ENCODE measurements at places on chromosomes 11 and 22.
A peak's percentile ranks its signal among the peaks of the same experiment; 100 is the strongest.

- DNase-seq, result no peak
These were observed 161.3 kb downstream of the JRKL start for GRCh38 chr11:96551136-96551535.

- no peak for DNase-seq
These were observed 38.5 kb downstream of the FLRT1 start for GRCh38 chr11:64074239-64074638.

- no peak for DNase-seq
These were observed 50.4 kb downstream of the IGLL5 start for GRCh38 chr22:22937894-22938480.

DNA sequence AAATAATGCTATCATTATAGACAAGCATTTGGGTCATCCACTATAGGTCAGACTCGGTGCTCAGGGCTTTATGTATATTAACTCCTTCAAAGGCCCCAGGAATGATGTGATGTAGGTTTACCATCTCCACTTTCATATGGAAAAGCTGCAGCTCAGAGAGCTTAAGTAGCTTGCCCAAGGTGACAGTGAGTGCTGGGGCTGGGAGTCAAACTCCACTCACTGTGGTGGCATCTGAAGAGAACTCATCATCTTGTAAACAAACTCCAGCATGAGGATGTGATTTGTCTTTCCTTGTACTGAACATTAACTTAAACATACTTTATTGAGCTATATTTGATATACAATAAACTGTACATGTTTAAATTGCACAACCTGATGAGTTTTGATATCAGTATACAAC is 25.4 kb downstream of the TENM4 start:
- DNase-seq, result no peak

DNA sequence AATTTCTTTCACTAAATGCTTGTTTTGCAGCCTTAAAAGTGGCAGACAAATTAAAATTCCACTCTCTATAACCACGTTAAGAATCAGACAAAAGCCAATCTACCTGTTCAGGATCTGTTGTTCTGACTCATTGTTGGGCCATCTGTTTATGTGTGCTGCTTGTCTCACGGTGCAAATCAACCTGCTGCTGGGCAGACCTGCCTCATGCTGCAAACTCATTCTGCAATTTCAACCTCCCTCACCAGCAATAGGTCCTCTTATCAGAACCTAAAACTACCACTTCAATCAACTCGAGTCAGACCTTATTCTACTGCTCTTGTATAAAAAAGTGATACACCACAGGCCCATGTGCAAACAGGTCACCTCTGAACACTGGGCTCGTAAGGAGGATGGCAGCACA is 75.1 kb downstream of the LARGE2 start:
- no peak for DNase-seq

DNA sequence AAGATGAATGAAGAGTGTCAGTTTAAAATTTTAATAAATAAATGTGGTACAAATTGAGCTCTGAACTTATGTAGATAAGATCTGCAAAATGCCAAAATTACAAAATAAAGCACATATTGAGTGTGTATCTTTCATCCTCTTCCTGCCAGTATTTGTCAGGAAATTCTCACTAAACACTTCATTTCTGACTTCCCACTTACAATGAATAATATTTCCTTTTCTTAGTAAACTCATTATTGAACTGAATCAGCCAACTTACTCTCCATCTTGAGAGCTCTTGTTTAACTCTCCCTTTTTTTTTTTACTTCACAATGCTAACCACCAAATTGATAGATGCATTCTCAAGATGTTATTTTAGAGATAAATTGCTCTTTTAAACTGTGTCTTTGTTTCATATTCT is 1230.2 kb downstream of the JRKL start:
- no peak for DNase-seq

- no peak for DNase-seq
These were observed 51.8 kb downstream of the CD6 start for GRCh38 chr11:61023086-61023965.

- DNase-seq, result no peak
These were observed 138.2 kb downstream of the ETS1 start for GRCh38 chr11:128448981-128449713.

- peak; percentile 40 for DNase-seq
These were observed 23.1 kb downstream of the PIH1D2 start for GRCh38 chr11:112050721-112051120.

- DNase-seq, result no peak
These were observed 1.2 kb downstream of the ELFN2 start for GRCh38 chr22:37425800-37426705.

DNA sequence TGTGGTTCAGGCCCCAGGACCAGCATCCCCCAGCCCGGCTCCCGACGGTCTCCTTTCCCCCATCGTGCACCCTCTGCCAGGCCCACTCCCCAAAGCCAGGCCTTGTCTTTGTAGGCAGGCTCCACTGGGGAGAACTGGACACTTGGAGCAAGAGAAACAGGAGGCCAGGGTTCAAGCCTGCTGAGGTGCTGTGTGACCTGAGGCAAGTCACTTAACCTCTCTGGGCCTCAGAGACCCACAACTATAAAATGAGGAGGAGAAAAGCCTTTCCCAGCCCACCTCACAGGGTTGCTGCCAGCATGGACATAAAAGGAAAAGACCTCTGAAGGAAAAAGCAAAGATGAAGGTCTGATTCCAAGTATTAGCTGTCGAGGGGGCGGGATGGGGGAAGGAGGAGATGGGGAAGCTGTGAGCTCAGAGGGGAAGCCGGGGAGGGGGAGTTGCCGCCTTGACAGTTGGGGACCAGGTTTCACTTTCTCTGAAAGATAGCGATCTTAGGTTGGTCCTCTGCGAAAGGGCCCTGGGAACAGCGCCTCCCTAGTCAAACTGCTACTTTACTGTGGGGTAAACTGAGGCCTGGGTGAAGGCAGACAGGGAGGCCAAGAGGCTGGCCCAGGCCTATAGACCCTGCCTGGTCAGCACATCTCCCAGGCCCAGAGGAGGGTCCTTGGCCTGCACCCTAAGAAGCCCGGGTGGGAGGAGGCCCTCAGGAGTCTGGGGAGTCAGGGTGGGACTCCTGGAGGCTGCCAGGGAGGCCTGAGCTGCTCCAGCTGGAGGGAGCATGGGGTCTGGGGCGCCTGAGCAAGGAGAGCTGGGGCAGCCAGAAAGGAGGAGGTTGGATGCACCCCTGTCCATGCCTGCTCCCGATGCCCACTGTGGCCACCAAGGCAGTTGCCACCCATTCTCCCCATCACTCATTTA is 991 bp upstream of the OSM start:
- DNase-seq, result no peak

GRCh38 chr11:37124384-37124783 is 526.3 kb upstream of the RAG2 start:
- no peak for DNase-seq

GRCh38 chr11:14969901-14970323 is 2.2 kb downstream of the CALCA start:
- DNase-seq, result no peak

DNA sequence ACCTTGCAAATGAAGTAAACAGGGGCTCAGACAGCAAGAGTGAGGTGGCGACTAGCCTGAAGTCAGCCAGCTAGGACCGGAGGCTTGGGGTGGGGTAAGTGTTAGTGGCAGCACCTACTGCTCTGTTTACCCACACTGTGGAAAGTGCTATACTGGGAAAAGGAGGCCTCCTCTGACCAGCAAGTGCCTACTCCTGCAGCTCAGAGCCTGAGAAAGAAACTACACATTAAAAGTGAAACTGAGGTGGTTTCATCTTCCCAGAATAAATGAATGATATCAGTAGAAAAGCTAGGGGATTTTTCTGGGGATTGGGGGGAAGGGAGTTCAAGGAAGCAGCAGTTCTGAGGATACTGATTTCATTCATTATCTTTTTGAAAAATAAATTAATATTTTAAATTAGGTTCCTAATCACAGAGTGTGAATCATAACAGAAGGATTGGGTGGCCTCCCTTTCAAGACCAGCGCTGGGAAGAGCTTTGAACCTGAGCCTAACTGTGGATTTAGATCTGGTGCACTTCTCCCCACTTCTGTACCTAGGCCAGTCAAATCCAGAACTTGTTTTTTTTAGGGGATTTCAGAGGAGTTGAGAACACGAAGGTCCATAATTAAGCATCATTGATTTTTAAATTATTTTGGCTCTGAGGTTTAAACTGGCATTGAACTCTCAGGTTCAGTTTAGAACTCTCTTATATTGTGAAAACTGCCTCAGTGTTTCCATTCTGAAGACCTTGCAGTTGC is 48.1 kb upstream of the GRAMD1B start:
- peak; percentile 38 for DNase-seq

- DNase-seq, result no peak
These were observed 92.8 kb upstream of the LINC01488 start for GRCh38 chr11:69388661-69389060.

GRCh38 chr11:109267293-109268095 is 154.5 kb upstream of the C11orf87 start:
- DNase-seq, result no peak

- peak; percentile 84 for DNase-seq
These were observed 17.9 kb upstream of the ADA2 start for GRCh38 chr22:17237038-17237668.

GRCh38 chr22:17095538-17095937 is 10.7 kb downstream of the IL17RA start:
- no peak for DNase-seq

DNA sequence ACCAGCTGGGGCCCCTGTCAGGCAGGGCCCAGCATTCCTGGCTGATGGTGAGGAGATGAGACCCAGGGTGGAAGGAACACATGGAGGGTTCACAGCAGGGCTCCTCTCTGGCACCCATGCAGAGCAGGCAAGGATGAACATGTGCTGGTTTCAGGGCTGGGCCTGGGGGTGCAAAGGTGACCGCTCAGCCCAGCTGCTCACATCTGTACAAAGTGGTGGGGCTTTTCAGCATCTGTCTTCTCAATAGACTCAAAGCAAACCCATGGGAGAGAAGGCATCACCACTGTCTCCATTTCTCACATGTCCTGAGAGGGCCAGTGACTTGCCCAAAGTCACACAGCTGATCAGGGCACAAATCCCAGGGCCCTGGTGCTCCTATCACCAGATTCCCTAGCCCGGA is 27.3 kb upstream of the TCF20 start:
- DNase-seq, result no peak

DNA sequence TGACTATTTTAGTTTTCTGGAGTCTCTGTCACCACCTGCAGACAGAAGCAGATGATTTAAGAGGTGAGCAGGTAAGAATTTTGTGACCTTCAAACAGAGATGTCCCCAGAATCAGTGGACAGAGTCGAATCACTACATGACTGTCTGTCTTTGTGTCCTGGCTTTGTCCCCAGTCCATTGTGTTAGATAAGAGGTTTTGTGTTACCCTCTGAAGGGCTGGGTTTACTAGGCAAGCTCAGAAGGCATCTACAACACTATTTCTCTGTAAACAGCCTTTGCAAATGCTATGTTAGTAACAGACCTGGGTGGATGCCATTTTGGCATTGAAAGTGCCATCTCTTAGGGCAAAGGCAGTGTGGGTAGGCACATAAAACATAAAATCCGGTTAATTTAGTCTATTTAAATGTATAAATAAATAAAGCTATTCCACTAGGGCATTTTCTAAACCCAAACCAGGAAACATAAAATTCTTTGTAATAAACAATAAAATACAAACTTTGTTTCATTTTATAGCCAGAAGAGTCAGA is 40.3 kb upstream of the CADM1 start:
- no peak for DNase-seq

GRCh38 chr11:118924591-118925585 is 838 bp downstream of the BCL9L start:
- peak; percentile 76 for DNase-seq

DNA sequence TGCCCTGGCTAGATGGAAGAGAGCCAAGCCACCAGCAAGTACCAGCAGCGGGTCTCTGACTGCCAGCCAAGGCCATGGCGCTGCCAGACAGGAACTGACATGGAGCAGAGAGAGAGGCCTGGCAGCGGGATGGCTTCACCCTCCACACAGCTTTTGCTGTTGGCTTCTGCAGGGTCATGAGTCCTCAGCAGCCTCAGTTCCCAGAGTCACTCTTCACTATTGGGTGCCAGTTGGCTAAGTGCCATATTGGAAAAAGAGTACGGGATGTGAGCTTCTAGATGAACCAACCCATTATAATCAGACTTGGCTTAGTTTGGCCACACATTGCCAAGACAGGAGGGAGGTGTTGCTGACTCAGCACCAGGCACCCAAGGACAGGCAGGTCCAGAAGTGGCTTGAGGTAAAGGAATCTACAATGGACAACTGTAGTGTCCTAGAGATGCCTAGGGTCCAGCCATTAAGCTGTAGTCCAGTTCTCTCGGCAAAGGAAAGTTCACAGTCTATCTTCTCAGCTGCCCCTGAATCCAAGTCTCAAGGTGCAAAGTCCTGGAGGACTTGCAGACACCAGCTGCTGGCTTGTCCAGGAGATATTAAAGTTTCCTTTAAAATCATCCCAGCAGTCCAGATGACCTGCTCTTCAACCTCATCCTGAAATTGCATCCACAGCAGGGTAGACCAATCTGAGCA is 40.7 kb upstream of the POU2AF1 start:
- no peak for DNase-seq

DNA sequence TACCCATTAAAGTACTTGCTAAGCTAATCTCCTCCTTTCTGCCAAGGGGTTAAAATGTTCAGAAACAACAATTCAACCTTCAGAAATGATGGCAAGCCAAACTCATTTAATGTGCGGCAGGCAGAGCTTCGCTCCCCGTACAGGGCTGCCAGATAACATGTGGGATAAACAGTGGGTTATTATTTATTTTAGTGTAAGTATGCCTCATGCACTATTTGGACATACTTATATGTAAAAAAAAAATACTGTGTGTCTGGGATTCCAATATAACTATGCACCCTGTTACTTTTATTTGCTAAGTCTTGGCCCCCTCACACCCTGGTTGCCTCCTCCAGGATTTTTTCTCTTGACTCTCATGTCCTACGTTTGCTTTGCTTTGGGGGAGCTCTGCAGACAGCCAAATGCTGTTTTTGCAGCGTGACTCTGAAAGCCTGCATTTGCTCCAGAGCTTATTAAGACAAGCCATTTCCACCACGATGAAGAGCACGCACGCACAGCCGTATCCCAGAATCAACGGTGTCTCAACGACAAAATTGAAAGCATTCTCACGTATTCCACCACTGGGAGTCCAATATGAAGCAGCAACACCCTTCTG is 86.5 kb upstream of the SHANK2 start:
- no peak for DNase-seq

- DNase-seq, result no peak
These were observed 148.4 kb downstream of the CACNA1I start for GRCh38 chr22:39718921-39719475.

DNA sequence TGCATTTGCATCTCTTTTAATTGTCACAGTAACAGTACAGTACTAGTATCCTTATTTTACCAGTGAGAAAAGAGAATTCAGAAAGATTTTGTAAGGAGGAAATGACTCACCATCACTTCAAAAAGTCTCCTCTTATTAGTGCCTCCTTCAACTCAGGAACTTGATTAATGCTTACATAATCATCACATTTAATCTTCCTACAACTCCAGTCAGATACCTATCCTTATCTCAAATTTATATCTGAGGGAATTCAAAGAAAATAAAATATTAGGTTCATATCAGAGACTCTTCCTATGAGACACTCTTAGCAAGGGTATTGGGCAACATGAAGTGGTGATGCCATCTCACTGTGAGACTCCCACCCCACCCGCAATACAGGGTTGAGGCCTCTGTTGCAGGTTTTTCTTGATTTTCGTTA is 26.1 kb upstream of the CTSC start:
- no peak for DNase-seq

GRCh38 chr11:94768602-94769541 is 716 bp downstream of the AMOTL1 start:
- peak; percentile 27 for DNase-seq
